ENCODE measurements at places on chromosomes 7 and 10.

DNA sequence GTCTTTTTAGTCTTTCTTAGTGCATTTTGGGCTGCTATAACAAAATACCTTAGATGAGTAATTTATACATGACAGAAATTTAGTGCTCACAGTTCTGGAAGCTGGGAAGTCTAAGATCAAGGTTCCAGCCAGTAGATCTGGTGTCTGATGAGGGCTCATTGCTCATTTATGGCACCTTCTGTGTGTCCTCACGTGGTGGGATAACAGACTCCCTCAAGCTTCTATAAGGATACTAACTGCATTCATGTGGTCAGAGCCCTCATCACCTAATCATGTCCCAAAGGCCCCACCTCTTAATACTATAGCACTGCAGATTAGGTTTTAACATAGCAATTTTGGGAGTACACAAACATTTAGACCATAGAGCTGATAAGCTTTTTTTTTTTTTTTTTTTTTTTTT, 80.4 kb downstream of the ZNRF2 start:
- DNase-seq = no peak

DNA sequence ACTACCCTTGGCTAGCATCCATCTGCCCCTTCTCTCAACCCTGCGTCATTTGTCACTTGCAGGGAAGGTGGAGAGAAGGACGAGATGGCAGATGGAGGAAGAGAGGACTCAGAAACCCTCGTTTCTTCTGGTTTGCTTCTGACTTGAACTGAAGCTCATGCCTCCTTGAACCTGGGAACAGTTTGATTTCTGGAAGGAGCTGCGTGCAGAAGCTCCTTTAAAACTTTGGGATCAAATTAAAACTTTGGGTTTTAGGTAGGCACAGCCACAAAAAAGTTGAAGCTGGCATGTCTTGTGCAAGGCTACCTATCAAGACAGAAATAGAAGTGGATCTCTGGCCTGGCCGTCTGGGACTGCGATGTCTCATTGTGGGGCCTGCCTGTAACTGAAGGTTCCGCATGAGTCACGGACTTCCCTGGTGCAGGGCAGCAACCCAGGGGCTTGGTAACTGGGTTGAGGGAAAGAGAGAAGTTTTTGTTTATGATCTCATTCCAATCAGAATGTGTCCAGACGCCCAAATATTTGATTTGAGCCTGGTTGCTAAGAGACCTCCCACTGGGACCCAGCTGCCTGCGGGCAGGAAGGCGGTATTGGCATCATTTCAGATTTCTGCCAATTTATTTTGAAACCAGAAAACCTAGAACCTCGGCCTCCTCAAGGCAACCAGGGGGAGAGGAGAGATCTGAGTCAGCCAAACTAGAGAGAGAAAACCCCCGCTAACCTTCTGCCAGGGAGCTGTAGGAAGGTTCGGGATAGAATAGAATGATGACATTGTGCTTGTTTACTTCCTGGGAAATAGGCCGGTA, 15.8 kb upstream of the CAMK1D start:
- DNase-seq = peak; percentile 88

DNA sequence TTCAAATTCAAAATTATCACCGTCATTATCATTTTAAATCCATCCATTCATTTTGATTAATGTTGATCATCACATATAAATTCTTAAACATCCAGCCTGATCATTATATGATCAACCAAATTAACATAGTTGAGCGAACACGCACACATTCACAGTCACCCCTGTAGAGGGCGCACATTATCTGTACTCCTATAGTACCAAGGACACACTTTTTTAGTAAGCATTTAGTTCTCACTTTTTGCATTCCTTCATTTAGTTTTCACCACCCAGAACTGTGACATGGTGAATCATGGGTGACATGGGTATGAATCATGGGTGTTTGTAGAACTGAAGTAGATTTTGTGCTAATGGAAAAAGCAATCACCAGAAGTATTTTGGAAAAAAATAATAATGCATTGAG, 26.0 kb upstream of the ZNF735 start:
- no peak for DNase-seq

- no peak for DNase-seq
Measured at GRCh38 chr10:48487244-48487643, 117.6 kb downstream of the ARHGAP22 start.

- no peak for DNase-seq
Measured at GRCh38 chr10:123530166-123530870, 135.8 kb upstream of the GPR26 start.

DNA sequence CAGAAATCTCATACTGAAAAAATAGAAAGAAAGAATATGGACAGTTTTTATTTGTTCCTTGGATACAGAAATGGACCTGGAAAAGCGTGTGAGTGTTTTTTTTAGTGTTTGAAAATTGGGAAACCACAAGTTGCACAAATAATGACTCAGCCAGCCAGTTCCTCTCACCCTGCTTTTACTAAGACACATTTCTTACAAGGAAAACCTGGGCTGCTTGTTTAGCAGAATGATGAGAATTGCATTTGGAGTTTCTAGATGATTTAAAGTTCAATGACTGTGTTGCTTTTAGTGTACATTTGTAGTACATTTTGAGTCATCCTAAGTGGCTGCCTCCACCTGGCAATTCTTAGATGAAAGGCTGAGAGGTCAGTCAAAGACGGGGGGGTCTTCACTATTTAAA, 218.7 kb downstream of the ABCA13 start:
- DNase-seq = no peak

GRCh38 chr7:101096331-101096956, 11.2 kb downstream of the TRIM56 start:
- no peak for DNase-seq

DNA sequence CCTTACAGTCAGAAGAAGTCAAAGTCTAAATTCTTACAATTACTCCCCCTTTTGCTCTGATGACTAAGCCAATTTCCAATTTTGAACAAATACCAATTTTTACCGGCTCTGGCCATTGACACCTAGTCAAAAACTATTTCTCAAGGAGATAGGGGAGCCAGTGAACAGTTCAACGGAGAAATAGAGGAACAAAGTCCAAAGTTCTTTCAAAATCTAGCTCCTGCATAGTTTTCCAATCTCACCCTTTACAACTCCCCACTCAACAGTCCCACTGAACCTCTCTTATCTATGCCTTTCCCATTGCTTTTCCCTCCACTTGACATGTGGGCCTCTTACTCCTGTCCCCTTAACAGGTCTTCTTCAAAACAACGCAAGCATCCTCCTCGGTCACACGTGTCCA, 192.9 kb downstream of the DOCK4 start:
- DNase-seq = no peak

Data from NCI-H2081 (cell line).